Glomerular endothelial cell (primary cell): ENCODE measurements at places on chromosomes 6 and 20. TPM values are rescaled to one million over a fixed set of nuclear protein-coding genes. Genes with fewer than 3 reads are reported as not detected.

PSORS1C2 gene
- total RNA-seq, result not detected in 2 replicates

CST4 gene
- not detected in 2 replicates for total RNA-seq

C6orf163 gene
- 0.15 and 3.0 TPM in 2 replicates for total RNA-seq

SFTA2 gene
- total RNA-seq, result not detected in 2 replicates

OTOR gene
- not detected in 2 replicates for total RNA-seq

FKBP1C gene
- total RNA-seq, result 0.41 and 0.73 TPM in 2 replicates

THBS2 gene
- 2.6 and 11.1 TPM in 2 replicates for total RNA-seq

PRICKLE4 gene
- total RNA-seq, result 5.4 and 6.4 TPM in 2 replicates

SYTL3 gene
- total RNA-seq, result 2.2 and 4.4 TPM in 2 replicates

RIMS4 gene
- not detected in 2 replicates for total RNA-seq

BMP6 gene
- 123 and 150 TPM in 2 replicates for total RNA-seq

PPIL6 gene
- 0.15 and 0.58 TPM in 2 replicates for total RNA-seq

TMEM74B gene
- 0.76 and 1.2 TPM in 2 replicates for total RNA-seq

SYNDIG1 gene
- not detected in 2 replicates for total RNA-seq

FERMT1 gene
- 1.2 and 3.9 TPM in 2 replicates for total RNA-seq

C2 gene
- not detected in 2 replicates for total RNA-seq

POM121L2 gene
- not detected in 2 replicates for total RNA-seq

SOX4 gene
- 66.0 and 108 TPM in 2 replicates for total RNA-seq

LGSN gene
- not detected in 2 replicates for total RNA-seq

NOTCH4 gene
- total RNA-seq, result 66.1 and 242 TPM in 2 replicates

SLC32A1 gene
- total RNA-seq, result not detected in 2 replicates

RUNX2 gene
- 4.3 and 5.1 TPM in 2 replicates for total RNA-seq

BPI gene
- not detected in 2 replicates for total RNA-seq

DCDC2 gene
- total RNA-seq, result 1.5 and 23.2 TPM in 2 replicates

NRSN1 gene
- not detected in 2 replicates for total RNA-seq

DDX43 gene
- total RNA-seq, result 1.2 TPM in 1 of 2 replicates, not detected in the other

BTN2A1 gene
- 12.2 and 21.6 TPM in 2 replicates for total RNA-seq

F13A1 gene
- not detected in 2 replicates for total RNA-seq

PACRG gene
- 0.23 TPM in 1 of 2 replicates, not detected in the other for total RNA-seq

C6orf52 gene
- 1.9 and 3.4 TPM in 2 replicates for total RNA-seq

ATXN1 gene
- 13.1 and 23.7 TPM in 2 replicates for total RNA-seq
